ENCODE measurements at places on chromosomes 3 and 15.

- no peak for DNase-seq
Observed at GRCh38 chr15:39333393-39333792, 247.5 kb upstream of the THBS1 start.

DNA sequence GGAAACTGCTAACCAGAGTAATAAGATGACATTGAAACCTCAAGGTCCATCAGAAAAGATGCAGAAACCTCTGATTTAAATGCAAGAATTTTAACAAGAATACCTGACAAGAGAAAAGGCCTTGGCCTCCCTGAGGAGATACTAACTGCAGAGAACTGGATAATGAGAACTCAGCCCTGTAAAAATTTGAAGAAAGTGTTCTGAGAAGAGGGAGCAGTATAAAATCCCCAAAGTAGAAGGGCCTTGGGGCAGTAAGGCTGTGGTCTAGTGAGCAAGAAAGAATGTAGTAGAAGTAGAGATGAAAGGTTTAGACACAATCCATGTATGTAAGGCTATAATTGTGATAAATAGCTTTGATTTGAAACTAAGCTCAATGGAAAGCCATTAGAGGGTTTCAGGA is 394.1 kb downstream of the ZBBX start:
- no peak for DNase-seq

GRCh38 chr3:36945333-36945980 is 603 bp upstream of the TRANK1 start:
- no peak for DNase-seq

DNA sequence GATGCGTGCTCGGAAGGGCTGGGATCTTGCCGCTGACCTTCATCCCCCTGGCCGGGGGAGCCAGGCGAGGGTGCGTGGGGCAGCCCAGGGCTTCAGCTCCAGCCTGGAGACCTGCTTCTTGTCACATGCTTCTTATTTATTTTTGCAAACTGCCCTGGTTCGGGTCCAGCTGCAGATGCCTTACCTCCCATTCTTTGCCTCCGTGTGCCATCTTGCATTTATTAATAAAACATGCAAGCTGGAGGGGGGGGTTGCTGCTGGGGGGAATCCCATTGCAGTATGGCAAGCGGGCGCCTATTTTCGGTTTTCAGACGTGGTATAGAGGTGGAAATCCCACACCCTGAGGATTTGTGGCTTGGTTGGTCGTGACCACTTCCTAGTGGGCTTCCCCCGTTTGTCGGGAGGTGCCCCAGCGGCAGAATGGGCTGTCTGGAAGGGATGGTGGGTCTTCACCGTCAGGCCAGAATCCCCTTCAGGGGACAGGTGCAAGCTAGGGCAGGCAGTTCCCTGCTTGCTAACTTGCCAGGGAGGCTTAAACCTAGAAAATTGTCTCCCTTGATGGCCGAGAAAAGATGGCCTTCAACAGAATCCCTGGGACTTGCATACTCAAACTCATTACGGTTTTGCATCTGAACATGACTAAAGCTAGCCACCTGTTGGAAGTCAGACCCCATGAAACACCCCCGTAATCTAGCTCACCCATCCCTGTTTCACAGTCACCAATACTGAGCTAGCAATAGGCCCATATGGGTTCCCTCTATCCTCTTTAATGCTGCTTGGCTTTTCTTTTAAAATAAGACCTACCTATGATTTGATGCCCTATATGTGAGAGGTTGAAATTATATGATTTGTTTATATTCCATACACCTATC is 569 bp downstream of the TMEM266 start:
- DNase-seq: peak; percentile 9

GRCh38 chr3:45807133-45807532 is 10.8 kb upstream of the SLC6A20 start:
- DNase-seq: no peak

DNA sequence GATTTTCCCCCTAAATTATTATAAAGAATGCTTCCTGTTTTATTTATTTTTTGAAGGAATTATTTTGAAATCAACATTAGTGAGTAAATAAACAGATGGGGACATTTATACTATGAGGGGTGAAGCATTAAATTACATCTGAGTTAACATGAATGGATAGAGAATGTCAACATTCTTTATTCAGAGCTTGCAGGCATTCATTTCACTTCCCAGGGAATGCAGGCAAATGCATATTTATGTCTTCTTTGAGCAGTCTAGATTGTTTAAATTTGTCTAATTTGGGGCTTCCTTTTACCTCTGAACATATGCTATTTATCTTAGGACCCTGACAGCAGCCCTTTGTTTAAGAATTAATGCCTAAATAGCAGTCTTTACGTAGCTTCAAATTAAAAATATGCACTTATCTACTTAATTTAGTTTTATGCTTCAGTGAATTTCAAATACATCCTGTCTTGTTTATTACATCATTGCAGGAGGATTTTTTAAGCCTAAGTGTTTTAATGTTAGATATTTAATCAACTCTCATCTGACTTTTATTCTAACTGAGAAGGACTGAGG is 630.5 kb upstream of the LMCD1 start:
- no peak for DNase-seq

GRCh38 chr15:41879321-41879845 is 14.5 kb downstream of the SPTBN5 start:
- DNase-seq: no peak

- no peak for DNase-seq
Observed at GRCh38 chr3:55989366-55989765, 478.9 kb downstream of the ERC2 start.

DNA sequence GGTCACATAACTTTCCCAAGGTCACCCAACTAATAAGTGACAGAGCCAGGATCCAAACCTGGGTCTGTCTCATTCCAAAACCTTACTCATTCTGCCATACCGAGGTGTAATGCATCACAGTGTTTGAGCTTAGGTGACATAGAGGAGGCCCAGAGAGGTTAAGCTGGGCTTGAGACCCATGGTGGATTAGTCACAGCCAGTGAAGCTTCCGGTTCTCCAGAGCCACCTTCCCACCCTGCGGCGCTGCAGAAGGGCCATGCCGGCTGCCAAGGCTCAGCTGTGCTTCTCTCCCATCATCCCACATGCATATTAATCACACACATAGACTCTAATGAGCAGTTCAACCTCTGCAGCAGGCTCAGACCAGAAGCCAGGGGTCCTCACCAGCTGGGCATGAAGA is 42.2 kb downstream of the SPSB4 start:
- DNase-seq: no peak

- DNase-seq: no peak
Observed at GRCh38 chr15:29939404-29939803, 117.1 kb upstream of the TJP1 start.

GRCh38 chr3:188607805-188608315 is 453.9 kb downstream of the LPP start:
- no peak for DNase-seq

- DNase-seq: no peak
Observed at GRCh38 chr3:172367205-172368105, 80.8 kb downstream of the GHSR start.

GRCh38 chr3:184810146-184810545 is 1.8 kb upstream of the VPS8 start:
- no peak for DNase-seq

- no peak for DNase-seq
Observed at GRCh38 chr3:99199021-99199420, 297.5 kb upstream of the DCBLD2 start.

DNA sequence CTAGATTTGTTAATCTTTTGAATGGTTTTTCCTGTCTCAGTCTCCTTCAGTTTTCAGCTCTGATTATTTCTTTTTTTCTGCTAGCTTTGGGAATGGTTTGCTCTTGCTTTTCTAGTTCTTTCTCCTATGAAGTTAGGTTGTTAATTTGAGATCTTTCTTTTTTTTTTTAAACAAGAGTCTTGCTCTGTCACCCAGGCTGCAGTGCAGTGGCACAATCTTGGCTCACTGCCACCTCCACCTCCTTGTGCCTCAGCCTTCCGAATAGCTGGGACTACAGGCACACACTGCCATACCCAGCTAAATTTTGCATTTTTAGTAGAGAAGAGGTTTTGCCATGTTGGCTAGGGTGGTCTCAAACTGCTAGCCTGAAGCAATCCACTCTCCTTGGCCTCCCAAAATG is 56.7 kb downstream of the UQCC5 start:
- no peak for DNase-seq

- DNase-seq: no peak
Observed at GRCh38 chr15:63236272-63236671, 41.1 kb upstream of the APH1B start.

DNA sequence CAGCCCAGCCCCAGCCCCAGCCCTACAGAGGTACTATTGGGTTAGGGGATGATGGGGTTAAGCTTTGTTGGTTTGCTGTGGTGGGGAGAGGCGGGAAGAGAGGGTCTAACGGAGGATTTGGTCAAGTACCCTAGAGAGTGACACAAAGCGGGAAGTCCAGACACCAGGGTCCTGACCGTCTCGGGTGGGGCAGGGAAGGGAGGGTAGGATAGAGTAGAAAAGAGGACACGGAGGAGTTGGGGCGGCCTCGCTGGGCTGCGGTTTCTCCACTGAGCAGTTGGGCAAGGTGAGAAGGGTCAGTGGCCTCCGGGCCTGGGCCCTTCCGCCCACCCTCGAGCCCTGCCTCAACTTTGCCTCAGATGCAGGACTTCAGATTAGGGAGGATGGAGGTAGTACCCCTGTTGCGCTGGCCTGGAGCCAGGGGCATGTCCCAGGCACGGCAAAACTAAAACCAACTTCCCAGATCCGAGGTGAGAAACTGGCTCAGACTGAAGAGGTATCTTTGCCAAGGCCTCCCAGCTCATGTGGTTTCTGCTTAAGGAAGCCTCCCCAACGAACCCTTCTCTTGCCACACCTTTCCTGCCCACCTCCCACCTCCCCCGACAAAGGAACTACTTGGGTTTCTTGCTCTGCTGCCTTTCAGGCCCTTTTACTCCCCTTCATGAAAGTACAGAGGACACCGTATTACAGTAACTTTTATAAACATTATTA is 551 bp downstream of the PML start:
- no peak for DNase-seq

- DNase-seq: no peak
Observed at GRCh38 chr3:50245251-50245745, 9.3 kb downstream of the GNAI2 start.

DNA sequence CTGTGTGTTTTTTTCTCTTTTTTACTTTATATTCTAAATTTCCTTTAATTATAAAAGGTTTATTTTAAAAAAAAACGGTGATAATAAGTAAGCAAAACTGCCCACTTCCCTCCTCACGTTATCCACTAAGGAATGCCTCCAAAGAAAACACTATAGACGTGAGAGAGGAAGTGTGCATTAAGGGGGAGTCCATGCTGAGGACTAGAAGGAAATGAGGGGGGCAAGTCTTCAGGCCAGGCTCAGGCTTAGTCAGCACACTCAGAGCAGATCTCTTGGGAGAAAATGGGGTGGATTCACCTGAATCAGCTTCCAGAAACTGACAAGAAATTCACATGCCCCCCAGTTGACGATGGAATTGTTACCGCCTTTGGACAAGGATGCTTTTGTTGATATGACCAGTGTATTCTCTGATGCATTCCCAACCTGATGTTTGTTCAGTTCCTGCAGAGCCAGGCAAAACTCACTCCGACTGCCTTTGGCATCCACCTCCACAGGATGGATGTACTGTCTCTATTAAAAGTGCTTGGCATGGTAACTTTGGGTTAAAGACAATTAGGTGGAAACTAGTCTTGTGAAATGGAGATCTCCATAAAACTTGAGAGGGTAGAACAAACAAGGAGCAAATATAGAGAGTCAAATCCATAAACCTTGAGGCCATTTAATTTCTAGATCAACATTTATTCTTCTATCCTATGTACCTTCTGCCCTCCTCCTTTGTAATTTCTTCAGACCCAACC is 167.8 kb downstream of the MYRIP start:
- no peak for DNase-seq

- DNase-seq: no peak
Observed at GRCh38 chr15:31320022-31320421, 6.6 kb upstream of the KLF13 start.

DNA sequence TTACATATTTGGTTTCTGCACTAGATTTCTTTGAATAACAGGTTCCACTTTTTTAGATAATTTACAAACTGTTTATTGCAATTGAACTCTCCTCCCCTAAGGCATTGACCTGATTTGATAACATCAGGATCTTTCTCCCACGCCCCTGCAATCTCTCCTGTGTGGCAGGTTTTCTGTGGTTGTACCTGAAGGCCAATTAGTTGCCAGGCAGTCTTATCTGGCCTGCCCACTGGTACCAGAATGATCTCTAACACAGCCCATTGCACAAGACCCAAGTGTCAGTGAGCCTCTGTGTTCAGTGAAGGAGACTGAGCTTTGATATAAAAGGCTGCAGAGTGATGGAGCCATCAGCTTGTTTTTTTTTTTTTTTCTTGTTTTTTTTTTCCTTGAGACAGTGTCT is 3.3 kb downstream of the ACAD9 start:
- no peak for DNase-seq

DNA sequence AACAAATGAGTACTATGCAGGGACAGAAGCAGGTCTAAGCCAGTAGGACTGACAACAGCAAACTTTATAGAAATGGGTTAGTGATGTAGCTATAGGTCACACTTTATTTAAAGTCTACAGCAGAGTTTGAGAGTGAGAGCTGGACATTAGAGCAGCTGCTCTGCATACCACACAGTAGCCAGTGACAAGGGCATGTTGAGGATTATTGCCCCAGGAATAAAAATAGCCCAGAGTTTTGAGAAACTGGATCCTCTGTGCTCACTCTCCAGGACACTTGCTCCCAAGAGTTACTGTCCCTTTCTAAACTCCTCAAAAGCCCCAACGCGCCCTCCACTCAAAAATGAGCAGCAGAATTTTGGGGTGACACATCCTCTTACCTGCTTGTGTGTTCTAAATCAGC is 21.1 kb downstream of the LRTM1 start:
- DNase-seq: no peak

GRCh38 chr3:189389346-189389745 is 217.6 kb downstream of the TPRG1 start:
- DNase-seq: no peak

DNA sequence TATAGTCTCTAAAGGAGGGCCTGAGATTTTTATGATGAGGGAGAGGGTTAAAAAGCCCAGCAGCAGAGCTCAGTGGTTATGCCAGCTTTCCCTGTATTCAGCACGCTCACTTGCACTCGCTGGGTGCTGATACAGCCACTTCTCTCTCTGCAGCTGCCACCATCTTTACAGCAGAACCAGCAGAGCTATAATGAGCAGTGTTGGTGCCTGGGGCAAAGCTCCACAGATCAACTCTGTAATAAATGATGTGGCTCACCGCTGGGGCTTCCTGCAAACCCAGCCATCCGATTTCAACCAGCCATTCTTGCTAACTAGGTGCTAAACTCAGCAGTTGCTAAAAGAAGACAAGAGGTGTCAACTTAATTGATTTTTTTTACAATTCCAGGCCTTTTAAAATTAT is 48.0 kb downstream of the ARNT2 start:
- no peak for DNase-seq

DNA sequence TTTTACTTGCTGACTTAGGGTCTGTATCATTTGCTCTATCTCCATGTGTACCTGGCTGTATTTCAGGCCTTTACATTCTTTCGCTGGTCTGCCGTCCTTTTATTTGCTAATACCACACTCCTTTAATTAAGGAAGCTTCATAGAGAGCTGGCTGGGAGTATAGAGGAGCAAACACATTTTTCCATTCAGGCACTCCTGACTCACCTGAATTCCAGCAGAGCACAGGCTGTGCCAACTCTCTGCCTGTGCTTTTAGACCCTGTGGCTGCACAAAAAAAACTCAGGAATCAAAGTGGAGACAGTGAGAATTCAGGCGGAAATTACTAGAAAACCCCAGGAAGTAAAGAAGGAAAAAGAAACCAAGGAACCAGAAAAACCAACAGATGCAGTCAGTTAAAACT is 29.0 kb upstream of the ATP10A start:
- DNase-seq: no peak

GRCh38 chr15:58590236-58590635 is 158.4 kb downstream of the LIPC start:
- no peak for DNase-seq

- no peak for DNase-seq
Observed at GRCh38 chr15:43404130-43404529, 33.2 kb downstream of the TUBGCP4 start.

All from T-cell (primary cell).